NCI-H446 (cell line): ENCODE measurements at places on chromosomes 4 and X.

DNA sequence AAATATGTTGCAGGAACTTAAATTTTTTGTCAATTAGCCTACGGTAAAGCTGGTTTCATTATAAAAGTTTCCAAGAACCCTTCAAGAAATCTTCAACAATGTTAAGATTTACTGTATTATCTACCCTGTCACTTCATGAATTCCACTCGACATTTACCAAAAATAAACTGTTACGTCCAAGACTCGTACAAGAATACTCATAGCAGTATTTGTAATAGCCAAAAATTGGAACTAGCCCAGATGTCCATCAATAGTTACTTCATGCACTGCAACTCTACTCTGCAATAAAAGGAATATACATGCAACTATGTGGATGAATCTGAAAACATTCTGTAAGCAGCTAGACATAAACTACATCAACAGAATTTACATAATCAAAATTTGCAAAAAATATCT is 13.4 kb downstream of the RBMX start:
- no peak for DNase-seq

GRCh38 chr4:8199594-8200301 is 658 bp downstream of the SH3TC1 start:
- DNase-seq: no peak

DNA sequence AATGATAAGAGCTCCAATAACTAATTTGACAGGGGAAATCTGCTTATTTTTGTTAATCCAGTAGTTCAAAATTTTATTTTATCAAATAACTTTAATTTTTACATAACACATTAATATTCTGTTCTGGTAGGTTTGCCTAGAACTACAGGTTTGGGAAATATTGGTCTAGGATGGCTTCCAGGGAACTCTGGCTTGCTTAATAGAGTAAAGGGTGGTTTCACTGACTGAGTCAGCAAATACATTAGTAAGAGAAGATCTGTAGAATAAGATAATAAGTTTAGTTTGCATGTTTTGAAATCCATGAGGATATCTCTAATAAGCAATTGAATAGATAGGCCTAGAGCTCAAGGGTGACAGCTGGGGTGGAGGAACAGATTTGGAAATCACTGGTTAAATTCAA is 500.7 kb downstream of the ZNF674 start:
- DNase-seq: no peak

- no peak for DNase-seq
Measured at GRCh38 chr4:94650690-94651089, 107.1 kb upstream of the BMPR1B start.

DNA sequence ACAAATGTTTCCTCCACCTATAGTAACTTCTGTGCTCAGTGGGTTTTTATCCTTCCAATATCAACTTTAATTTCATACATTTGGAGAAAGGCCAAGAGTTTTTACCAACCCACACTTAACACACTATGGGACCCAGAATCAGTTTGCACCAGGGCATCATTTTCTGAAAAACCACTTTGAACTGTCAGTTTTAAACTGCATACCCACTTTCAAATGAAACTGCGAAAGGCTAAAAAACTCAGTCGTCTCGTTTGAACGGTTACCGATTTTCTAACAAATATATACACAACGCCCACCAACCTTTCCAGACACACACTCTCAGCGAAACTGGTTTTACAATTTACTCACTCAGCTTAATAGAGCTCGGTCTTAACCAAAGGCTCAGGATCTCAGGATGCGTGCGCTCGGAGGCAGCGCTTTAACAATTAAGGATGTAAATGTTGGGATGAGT is 376 bp downstream of the ABCG2 start:
- DNase-seq: no peak

DNA sequence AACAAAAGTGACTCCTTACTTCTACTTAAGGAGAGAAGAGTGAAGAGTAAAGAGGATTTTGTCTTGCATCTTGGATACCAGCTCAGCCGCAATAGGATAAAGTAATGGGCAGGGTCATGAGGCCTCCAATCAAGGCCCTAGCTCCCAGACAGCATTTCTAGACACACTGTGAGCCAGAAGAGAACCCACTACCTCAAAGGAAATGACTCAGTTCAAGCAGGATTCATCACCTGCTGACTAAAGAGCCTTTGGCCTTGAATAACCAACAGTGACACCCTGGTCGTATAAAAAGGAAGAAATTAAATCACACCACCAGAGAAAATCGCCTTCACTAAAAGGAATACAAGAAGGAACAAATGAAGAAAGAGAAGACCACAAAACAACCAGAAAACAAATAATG is 416.1 kb downstream of the PCDH18 start:
- no peak for DNase-seq

- no peak for DNase-seq
Measured at GRCh38 chr4:118711052-118711451, 25.9 kb downstream of the METTL14 start.

DNA sequence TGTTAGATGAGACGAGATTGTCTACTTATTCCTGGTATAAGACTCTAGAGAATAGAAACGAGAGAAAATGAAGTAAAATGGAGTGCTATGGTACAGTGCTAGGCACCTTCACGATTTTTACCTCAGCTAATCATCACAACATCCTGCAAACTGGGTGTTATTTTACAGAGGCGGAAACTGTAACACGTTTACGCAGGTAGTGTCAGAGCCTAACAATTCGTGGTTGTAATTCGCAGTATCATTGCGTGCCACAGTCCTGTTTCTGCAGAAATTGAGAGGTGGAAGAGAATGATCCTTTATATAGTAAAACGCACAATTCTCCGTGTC is 383 bp upstream of the TBC1D19 start:
- DNase-seq: no peak

DNA sequence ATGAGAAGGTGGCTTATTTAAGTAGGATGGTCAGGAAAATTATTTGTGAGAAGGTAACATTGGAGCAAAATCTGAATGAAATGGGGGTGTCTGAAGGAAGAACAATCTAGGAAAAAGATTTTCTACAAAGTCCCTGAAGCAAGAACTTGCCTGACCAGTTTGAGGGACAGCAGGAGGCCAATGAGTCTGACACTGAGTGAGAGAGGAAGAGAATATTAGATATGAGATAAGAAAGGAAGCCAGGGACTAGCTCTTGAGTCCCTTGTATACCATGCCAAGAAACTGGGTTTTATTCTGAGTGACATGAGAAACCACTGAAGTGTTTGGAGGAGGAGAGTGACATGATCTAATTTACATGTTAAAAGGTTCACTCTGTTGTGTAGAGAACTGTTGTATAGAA is 1478.9 kb downstream of the RPA4 start:
- DNase-seq: no peak

GRCh38 chr4:103400405-103400804 is 202.3 kb upstream of the CENPE start:
- no peak for DNase-seq

GRCh38 chr4:145333786-145334185 is 147.9 kb upstream of the SMAD1 start:
- no peak for DNase-seq

- DNase-seq: no peak
Measured at GRCh38 chr4:154757713-154758112, 13.9 kb downstream of the LRAT start.

- no peak for DNase-seq
Measured at GRCh38 chrX:47573341-47574075, 8.7 kb upstream of the TIMP1 start.

DNA sequence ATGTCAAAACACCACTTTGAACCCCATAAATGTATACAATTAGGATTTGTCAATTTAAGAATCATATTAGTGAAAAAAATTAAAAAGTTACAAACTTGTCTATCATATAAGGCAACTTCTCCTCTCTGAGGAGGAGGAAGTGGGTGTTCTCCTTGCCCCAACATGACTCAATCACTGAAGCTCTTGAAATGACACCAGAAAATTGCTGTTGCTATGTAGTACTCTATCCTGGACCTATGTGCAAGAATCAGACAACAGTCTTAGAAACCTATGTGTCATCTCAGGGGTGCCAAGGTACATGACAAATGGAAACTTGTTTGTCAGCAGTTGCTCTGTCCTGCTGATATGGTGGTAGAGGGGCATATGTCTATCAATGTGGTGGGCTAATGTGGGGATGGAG is 47.7 kb downstream of the HMGB3 start:
- no peak for DNase-seq

DNA sequence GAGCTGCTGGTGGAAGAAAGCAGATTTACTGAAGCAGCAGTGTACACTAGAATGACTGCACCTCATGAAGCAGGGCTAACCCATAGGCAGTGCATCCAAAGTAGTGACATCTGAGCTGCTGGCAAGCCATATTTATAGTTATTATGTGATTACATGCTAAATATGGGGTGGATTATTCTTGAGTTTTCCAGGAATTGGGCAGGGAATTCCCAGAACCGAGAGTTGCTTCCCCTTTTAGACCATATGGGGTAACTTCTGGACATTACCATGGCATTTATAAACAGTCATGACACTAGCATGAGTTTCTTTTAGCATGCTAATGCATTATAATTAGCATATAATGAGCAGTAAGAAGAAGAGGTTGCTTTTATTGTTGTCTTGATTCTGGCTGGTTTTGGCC is 665.8 kb upstream of the POU3F4 start:
- no peak for DNase-seq

DNA sequence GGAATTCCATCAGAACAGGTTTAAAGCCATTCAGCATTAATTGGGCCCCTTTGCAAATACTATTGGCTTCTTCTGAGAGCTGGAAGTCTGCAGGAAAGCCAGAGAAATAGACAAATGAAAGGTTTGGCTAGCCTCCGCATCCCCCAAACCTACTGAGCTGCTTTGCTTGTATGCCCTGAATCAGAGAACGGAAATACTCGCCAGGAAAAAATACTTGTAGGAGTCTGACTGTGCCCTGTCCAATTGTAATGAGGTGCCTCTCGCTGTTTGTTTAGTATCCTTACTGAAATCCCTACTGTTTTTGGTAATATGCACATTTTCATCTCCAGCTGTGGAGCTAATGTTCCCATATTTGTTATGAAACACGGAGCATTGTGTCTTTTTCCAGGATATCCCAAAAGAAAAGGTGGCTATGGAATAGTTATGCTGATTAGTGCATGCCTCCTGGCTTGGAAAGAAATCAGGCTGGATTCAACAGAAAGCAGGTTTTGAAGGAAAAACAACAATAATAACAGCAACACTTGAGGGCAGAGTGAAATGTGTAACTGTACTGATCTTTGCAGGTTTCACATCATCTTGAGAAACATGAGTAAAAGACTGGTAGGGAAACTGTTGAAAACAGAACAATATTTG is 50.7 kb upstream of the NLGN4X start:
- DNase-seq: no peak
